Fibroblast of the aortic adventitia (primary cell): ENCODE measurements at places on chromosomes 16 and 17.
A peak's percentile ranks its signal among the peaks of the same experiment; 100 is the strongest.

DNA sequence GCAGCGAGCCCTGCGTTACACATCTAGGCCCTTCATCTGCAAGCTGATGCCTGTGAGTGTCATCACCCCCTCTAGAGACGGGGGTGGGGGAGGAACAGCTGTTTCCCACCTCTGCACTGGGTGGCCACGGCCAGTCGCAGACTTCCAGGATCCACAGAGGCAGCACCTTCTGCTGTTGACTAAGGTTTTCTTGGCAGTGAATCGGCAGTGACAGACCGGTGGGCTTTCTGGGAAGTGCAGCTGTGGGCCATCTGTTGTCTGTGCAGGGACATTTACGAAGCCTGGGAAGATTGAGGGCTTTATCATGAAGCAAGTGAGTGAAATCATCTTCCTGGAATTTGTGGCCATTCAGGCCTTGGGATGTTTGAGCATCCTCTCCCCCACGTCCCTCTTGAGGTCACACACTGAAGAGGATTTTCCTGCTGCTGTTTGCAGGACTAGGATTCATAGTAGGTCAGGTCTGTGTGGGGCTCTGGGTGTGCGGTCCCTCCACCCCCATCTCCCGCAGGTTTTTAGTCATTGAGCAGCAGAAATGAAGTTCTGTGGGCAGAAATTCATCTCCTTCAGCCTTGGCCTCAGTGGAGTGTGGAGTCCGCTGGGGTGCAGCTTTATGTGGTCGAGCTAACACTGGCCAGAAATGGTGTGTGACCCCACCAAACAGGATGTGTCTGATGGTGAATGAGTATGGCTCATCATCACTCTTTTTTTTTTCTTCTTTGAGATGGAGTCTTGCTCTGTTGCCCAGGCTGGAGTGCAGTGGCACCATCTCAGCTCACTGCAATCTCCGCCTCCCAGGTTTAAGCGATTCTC is 12.0 kb downstream of the PGS1 start:
- DNase-seq: peak; percentile 87

DNA sequence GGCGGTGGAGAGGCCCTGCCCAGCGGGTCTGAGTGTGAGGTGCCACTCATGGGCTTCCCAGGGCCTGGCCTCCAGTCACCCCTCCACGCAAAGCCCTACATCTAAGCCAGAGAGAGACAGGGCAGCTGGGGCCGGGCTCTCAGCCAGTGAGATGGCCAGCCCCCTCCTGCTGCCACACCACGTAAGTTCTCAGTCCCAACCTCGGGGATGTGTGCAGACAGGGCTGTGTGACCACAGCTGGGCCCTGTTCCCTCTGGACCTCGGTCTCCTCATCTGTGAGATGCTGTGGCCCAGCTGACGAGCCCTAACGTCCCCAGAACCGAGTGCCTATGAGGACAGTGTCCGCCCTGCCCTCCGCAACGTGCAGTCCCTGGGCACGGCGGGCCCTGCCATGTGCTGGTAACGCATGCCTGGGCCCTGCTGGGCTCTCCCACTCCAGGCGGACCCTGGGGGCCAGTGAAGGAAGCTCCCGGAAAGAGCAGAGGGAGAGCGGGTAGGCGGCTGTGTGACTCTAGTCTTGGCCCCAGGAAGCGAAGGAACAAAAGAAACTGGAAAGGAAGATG is 11.2 kb downstream of the VASN start:
- no peak for DNase-seq

DNA sequence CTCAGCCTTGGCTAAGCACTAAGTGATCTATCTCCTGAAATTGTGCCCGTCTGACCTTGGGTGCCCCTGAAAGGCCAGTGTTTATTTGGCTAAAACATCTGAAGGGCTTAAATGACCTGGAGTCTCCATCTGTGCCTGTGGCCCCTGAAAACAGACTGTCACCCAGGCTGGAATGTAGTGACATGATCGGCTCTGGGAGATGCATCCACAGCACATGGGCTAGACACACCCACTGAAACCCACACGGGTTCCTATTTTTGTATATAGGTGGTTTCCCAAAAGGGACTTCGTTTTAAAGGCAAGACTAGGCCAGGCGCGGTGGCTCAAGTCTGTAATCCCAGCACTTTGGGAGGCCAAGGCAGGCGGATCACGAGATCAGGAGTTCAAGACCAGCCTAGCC is 13.5 kb downstream of the CEP295NL start:
- no peak for DNase-seq

DNA sequence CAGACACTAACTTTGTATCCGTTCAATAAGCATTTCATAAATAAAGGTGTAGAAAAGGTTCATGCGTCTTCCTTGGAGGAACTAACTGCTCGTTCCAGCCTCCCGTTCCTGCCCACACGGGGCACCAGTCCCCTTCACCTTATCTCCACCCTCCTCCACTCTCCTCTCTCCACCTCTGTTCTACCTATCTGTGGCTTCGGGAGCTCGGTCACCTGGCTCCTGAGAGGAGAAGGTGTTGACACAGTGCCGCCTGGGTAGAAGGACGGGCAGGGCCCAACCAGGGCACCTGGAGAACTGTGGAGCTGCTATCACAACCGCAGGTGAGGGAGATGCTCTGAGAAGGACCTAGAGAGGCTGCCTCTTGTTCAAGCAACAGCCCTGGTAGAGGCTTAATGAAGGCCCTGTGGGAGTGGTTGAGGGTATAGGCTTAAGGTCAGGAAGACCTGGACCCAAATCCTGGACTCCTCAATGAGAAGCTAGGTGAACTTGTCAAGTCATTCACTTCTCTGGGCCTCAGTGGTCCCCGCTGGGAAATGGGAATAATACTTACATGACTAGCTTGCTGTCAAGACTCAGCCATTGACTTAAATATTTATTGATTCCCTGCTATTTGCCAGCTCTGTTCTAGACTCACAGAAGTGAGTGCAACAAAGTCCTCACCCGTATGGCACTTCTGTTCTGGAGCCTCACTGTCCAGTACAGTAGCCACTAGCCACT is 9.6 kb upstream of the MINK1 start:
- no peak for DNase-seq

DNA sequence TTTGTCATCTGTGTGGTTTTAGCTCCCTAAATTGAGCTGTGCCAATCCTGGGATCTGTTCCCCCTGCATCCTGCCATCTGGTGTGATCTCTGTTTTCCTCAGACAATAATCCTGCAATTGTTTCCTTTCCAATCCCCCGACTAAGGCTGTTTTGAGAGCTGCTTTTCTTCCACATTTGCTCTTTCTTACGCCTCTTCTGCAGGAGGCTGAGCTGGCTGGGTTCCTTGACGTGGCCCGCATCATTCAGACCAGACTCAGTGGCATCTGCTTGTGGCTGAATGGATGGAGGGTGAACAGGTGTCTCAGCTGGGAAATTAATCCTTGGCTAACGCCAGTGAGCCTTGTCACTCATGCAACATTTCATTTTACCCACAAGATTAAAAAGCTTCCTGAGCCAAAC is 9.8 kb upstream of the MED9 start:
- DNase-seq: no peak

DNA sequence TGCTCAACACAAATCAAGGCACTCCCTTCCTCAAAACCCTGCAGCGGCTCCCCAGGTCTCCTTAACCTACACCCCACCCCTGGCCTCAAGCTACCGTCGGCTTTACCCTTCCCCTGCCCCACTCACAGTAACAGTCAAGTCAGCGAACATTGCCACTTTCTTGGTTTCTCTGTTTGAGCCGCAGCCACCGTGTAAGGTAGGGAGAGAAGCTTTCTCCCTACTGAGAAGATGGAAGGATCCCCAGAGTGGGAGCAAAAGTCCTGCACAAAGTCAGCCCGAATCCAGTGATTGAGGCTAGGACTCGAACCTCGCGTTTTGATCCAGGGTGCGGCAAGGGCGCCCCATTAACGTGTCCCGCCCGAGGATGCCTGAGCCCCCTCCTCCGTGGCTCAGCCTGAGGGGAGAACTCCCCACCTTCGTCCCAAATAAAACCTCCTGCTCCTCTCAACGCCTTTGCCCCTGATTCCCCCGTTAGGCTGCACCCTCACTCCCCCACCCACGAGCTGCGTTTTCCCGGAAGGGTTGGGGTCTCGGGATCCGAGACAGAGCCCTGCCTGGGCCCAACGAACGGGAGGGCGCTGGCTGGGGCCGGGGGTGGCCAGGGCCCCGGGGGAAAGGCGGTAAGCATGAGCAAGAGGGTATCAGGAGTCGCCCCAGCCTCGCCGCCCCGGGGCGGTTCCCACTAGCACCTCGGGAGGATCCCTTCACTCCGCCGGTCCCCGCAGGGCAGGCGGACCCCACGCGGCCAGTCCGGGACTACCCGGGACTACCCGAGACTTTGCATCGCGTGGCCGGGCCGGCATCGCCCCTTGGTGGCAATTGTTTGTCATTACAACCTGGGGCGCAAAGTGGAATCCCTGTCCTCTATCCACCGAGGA is 9.9 kb upstream of the NAGS start:
- peak; percentile 62 for DNase-seq

GRCh38 chr17:10149573-10150399 is 48.6 kb downstream of the GAS7 start:
- peak; percentile 70 for DNase-seq

DNA sequence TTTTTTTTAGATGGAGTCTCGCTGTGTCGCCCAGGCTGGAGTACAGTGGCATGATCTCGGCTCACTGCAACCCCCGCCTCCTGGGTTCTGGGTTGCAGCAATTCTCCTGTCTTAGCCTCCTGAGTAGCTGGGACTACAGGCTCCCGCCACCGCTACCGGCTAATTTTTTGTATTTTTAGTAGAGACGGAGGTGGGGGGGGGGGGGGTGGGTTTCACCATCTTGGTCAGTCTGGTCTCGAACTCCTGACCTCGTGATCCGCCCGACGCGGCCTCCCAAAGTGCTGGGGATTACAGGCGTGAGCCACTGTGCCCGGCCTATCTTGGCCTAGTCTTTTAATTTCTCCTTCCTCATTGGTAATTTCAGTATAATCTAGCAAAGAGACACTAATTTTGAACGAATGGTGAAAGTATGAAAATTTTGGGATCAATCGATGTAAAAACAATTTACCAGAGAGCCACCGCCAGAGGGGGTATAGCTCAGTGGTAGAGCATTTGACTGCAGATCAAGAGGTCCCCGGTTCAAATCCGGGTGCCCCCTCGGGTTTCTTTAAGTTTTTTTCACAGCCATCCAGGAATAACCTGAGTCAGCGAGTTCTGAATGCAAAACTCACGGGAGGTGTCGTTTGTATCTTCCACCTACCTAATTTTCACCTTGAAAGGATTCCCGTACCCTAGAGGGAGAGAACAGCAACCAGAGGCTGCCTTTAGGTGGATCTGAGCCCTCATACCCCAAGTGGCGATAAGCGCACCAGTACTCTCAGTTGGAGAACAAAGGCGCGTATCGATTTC is 2.5 kb upstream of the LASP1 start:
- DNase-seq: peak; percentile 85

DNA sequence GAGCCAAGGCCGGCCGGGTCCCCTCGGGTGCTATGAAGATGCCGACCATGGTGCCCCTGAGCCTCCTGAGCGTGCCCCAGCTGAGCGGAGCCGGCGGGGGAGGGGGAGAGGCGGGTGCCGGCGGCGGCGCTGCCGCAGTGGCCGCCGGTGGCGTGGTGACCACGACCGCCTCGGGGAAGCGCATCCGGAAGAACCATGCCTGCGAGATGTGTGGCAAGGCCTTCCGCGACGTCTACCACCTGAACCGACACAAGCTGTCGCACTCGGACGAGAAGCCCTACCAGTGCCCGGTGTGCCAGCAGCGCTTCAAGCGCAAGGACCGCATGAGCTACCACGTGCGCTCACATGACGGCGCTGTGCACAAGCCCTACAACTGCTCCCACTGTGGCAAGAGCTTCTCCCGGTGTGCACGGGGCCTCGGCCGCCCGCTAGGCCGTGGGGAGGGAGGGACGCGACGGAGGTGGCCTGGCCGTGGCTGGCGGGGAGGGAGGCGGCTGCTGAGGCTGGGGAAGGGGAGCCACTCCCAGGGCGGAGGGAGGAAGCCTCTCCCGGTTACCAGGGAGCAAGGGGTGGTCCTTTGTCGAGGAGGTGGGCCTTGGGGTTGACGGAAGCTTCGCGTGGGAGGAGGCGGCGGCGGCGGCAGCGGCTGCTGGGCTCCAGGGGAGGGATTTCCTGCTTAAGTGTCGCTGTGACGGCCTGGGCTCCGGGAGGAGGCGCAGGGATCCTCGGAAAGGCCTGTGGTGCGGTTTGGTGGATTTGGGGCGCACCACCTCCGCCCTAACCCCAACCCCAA is 1.3 kb downstream of the MAZ start:
- peak; percentile 91 for DNase-seq

DNA sequence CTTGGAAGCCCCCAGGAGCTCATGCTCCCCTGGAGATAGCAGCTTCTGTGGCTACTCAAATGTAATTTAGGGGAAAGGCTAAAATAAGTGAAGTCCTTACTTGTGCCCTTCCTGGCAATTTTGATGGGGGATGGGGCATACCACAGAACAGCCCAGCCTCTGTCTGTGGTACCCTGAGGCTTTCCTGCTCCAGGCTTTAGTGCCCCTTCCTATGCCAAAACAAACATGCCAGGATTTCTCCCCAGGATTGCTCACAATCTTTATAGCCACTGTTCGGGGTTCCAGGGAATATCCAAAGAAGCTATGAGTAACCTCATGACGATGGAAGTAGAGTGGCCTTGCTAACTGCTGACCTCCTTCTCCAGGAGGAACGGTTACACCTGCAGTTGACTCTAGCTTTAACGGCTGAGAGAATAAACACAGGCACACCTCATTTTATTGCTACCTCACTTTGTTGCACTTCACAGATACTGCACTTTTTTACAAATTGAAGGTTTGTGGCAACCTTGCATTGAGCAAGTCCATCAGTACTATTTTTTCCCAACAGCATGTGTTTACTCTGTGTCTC is 24.9 kb downstream of the CCL4 start:
- DNase-seq: no peak

DNA sequence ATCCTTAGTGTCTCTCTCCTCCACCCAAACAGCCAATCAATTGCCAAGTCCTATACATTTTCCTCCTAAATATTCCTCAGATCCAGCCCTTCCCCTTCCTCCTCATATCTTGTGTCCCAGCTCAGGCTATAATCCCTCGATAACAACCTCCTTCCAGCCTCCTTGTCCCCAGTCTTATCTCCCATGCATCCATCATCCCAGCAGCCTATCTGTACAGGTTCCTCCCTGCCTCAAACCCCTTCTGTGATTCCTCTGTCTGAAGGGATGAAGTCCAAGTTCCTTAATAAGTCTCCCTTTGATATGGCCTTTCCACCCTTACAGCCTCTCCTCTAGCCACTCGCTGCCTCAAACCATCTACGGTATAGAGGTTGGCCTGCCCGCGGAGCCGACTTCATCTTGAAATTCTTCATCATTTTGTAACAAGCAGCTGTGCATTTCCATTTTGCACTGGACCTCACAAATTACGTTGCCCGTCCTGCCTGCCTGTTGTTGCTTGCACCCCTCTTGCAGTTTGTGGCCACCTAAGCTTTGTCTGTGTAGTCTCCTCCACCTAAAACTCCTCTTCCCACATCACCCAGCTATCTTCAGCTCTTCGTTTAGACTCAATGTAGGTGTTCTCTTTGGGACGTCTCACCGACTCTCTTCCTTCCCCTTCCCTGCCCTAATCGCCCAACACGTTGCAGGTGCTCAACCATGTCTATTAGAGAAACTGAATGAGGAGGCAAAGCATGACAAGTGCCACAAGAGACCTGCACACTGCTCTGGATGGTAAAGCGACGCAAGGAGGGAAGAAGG is 786 bp upstream of the CDK5RAP3 start:
- DNase-seq: no peak

- no peak for DNase-seq
Measured at GRCh38 chr17:9707948-9708347, 62.6 kb downstream of the USP43 start.

- peak; percentile 42 for DNase-seq
Measured at GRCh38 chr16:81625544-81626153, 153.4 kb upstream of the PLCG2 start.

GRCh38 chr17:38353086-38353604 is 1.5 kb downstream of the SOCS7 start:
- DNase-seq: no peak

GRCh38 chr17:61833536-61834193 is 29.7 kb downstream of the BRIP1 start:
- DNase-seq: peak; percentile 65
